ENCODE measurements at places on chromosomes 12 and 14. TPM values are rescaled to one million over a fixed set of nuclear protein-coding genes. Genes with fewer than 3 reads are reported as not detected.

DNA sequence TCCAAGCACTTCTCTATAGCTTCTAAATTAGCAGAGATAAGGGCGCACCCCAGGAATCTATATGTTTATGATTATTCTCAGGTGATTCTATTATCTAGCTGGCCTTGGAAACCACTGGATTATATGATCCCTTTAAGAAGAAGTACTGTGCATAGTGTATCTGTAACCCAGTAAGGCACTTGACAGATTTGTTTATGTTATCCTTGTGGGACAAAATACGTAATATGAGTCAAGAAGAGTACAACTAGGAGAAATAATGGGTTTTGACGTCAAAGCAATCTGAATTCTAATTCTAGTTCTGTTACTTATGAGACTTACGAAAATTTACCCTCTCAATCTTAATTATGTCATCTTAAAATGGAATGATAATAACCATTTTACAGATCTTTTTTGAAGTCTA lies 259.6 kb upstream of the NAV3 start:
- no peak for DNase-seq

DNA sequence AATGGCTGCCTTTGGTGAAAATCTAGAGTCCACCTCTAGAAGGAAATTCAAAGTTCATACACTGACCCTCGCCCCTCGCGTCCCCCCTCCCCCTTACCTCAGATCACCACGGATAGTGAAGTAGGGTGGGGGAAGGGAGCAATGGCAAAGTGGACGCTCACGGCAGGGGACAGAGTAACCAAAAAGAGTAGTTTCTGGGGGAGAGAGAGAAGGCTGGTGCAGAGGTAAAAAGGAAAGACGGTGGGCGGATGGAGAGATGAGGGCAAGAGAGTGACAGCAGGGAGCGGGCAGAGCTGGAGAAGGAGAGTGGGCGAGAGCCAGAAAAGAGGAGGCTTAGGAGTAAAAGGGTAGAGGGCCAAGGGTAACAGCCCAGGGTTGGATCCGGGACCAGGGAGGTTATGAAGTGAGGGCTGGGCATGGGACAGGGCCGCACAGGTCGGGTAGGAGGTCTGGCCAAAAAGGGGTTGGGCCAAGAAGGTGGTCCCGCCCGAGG lies 423 bp downstream of the ALDH6A1 start:
- peak; percentile 52 for DNase-seq

The AVPR1A gene
- 14.6 TPM for total RNA-seq

- no peak for DNase-seq
Measured at GRCh38 chr14:59252772-59253500, 64.5 kb downstream of the DAAM1 start.

DNA sequence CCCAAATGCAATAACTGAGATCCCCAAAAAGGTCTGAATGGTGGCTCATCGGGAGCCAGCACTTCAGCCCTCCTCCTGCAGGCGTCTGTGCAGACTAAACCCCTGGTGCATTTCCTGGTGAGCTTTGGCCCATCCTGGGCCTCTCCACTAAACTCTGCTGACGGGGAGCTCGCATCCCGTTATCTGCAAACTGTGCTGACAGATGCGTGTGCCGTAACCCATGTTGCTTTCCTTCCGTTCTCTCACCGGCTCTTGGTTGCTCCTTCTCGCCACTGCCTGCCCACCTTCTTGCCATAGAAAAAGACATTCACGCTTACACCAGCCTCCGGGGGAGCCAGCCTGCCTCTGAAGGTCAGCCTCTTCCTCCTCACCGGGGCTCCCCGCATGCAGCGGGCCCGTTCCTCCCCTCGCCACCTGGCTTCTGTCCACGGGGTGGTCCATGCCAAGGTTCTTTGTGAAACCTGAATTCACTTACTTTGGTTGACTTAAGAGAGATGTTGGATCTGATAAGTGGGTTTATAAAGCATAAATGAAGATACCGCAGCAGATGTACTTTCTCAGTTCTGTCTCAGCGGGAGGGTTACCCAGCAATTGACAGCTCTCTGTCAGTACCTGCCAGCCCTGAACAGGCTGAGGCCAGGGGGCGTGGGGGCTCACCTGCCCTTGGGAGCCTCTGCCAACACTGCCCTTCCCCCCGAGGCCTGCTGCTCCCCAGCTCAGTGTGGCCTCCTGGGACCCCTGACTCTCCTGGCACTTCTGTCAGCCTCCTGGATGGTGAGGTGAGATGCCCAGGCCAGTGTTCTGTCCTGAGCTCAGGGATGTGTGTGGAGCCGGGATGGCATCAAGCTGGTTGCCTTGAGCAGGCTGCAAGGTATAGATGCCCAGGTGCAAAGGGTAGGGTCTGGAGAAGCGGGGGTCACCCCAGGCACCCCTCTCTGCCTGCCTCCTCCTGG lies 14.2 kb downstream of the ZFYVE21 start:
- DNase-seq, result no peak

The KRT78 gene
- total RNA-seq, result not detected

GRCh38 chr14:91835197-91835919 lies 32.0 kb downstream of the TC2N start:
- no peak for DNase-seq

DNA sequence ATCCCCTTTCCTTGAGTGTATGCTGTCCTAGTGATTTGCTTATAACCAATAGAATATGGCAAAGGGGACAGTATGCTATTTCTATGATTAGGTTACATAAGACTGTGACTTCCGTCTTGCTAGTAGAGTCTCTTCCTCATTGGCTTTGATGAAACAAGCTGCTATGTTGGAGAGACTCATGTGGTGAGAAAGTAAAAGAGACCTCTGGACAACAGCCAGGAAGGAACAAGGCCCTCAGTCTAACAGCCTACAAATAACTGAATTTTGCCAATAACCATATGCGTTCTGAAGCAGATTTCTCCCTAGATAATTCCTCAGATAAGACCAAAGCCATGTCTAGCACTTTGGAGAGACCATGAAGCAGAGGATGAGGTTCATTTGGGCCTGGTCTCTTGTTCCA lies 134.5 kb upstream of the NAV3 start:
- DNase-seq, result no peak

The C1S gene
- 1,760 TPM for total RNA-seq

The DTX3 gene
- 2.2 TPM for total RNA-seq

DNA sequence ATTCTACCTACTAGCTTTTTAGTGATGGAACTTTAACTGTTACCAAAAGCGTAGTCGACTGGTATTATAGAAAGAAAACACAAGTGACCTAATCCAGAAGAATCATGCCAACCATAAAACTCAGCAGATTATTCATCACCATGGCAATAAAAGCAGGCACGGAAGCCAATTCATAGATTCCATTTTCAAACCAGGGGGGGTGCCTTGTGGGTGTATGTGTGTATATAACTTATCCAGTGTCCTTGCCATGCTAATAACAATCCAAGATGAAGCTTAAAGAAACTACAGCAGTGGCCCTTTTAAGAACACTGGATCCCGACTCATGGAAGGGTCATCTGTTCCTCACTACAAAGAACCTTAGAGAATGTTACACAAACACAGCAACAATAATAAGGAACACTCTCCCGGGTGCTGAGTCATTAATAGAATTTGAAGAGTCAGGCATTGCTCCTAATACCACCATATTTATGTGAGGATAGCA lies 61.0 kb downstream of the EPS8 start:
- DNase-seq, result no peak

The GLS2 gene
- total RNA-seq, result 251 TPM

- no peak for DNase-seq
Measured at GRCh38 chr14:101360054-101360911, 201.0 kb upstream of the DIO3 start.

- no peak for DNase-seq
Measured at GRCh38 chr14:65472189-65472588, 59.7 kb downstream of the FUT8 start.
